ENCODE measurements at places on chromosomes 1 and 21.
A peak's percentile ranks its signal among the peaks of the same experiment; 100 is the strongest.

DNA sequence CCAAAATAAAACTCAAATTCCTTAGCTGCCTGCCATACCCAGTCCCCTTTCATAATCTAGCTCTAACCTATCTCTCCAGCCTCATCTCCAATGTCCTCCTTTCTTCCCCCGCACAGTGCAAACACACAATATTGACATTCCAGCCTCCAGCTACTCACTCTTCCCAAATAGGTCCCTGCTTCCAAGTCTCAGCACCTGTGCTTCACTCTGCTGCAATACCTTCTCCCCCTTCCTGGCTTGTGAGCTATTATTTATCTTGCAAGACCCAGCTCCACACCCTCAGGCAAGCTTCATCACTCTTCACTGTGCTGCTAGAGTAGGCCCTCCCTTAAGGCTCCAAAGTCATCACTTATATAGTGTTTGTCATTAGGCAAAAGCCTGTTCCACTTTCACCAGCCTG lies 9.7 kb downstream of the PLPP3 start:
- DNase-seq, result no peak

- no peak for DNase-seq
These were observed 163.3 kb downstream of the NRIP1 start for GRCh38 chr21:14901482-14901958.

- DNase-seq, result no peak
These were observed 11.5 kb downstream of the YBEY start for GRCh38 chr21:46297338-46298271.

DNA sequence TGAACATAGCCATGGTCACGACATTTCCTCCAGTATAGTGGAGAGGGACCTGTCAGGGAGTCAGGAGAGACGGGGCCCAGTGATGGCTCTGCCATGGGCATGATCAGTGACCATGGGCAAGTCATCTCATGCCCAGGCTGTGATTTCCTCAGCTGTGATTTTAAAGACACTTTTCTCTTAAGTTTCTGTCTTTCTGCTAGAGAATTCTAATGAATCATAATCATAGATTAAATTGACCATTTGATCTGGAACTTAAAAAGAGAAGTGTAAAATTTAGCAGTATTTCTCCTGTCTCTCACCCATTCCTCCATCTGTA lies 112.7 kb downstream of the USP25 start:
- no peak for DNase-seq

DNA sequence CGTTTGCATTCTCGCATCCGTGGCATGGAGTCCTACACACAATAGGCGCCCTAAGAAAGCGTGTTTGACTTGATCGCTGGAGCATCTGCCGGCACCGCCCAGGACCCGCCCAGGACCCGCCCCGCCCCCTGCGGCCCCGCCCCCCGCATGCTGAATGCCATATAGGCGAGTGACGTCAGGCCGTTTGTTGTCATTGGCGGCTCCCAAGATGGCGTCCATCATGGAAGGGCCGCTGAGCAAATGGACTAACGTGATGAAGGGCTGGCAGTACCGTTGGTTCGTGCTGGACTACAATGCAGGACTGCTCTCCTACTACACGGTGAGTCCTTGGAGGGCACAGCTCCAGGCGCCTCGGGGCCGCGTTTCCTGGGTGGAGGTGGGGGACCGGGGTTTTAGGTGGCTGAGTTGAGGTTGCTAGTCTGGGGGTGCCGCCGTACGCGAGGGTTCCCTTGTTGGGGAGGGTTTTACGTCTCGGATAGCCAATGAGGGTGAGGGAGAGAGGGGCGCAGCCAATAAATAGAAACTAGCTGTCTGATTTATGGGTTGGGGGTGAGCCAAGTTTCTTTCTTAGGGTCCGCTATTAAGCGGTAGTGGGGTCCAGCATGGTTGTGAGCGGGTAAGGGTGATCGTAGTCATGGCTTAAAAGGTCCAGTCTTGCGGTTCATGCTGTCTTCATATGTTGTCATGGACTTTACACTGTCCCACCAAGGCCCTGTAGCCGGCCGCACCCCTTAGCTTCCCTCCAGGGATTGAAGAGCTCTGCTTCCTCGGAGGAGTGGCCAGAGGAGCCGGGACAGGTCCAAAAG lies at the start of gene OSBPL9:
TSS of gene OSBPL9 (plus strand) at position 190 of the 806 bp plus-strand sequence. CDS start at position 209, 19 bp downstream.
- peak; percentile 73 for DNase-seq

- no peak for DNase-seq
These were observed 335.5 kb downstream of the BARHL2 start for GRCh38 chr1:90381598-90381997.

- no peak for DNase-seq
These were observed 160.5 kb downstream of the CASZ1 start for GRCh38 chr1:10635992-10636391.

DNA sequence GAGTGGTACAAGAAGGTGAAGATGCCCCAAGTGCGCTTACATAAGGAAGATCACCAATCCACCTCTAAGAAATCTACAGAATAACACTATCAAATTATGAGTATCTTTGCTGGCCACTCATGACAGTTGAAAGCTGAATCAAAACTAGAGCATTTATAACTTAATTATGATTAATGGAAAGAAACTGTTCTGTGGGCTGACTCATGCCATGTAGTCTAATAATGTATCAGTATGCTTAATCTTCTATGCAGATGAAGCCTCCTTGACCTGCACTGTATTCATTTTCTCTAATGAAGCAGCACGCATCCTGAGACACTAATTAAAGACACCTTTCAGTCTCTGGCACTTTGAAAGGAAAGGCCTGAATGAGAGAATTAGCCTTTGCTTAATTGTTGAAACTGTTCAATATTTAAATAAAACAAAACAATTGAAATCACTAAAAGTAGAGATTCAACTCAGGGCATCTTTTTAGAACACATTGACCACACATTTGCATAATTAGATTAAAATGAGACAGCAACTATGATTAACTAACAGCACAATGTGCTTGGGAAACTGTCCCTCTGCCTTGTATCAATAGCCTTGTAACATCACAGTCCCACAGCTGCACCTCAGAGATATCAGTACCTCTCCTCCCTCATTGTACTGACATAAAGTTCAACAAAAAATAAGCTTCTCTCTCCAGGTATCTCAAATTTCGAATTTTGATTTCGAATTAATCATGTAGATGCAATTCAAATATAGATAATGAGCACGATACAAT lies 105.6 kb downstream of the NTPCR start:
- DNase-seq, result no peak

DNA sequence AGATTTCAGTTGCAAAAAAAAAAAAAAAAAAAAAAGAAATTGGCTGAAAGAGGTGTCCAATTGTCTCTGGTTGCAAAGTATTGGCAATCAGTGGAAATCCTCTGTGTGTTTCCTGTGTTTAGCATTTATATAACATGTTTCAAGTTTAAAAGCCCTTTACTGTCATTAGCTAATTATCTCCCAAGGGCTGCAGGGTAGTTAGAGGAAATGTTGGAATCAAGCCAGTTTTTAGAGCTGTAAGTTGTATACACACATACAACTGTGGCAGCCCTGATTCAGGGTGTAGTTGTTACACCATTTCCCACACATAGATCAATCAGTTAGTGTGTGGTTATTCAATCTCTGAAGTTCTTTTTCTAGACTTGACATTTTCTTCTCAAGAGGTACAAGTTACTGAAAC lies 8.9 kb upstream of the ZNF326 start:
- no peak for DNase-seq

GRCh38 chr1:159205225-159205624 lies 550 bp downstream of the ACKR1 start:
- DNase-seq, result no peak

GRCh38 chr1:186043296-186043695 lies 309.1 kb downstream of the HMCN1 start:
- DNase-seq, result no peak

- DNase-seq, result no peak
These were observed 194.3 kb upstream of the RGS18 start for GRCh38 chr1:191963781-191964455.

DNA sequence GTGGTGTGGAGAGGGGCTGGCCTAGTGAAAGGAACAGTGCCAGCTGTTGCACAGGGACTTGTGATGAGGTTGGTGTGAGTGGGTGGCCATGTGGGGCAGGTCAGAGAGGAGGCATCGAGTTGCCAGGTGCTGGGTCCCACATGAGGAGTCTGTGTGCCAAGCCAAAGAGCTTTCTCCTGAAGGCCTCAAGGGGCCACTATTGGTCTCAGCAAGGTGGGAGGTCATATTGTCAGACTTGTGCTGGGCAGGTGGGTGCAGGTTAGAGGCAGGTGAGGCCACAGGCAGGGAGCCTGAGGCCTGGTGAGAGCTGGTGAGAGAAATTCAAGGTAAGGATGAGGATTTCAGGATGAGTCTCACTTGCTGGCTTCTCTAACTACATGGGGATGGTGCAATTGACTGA lies 256.8 kb downstream of the DISC1 start:
- no peak for DNase-seq

- DNase-seq, result no peak
These were observed 479 bp upstream of the SNX7 start for GRCh38 chr1:98660940-98661543.

GRCh38 chr21:42413093-42413492 lies 9.4 kb downstream of the UBASH3A start:
- no peak for DNase-seq

GRCh38 chr1:12495725-12496124 lies 122.3 kb downstream of the DHRS3 start:
- no peak for DNase-seq

- DNase-seq, result no peak
These were observed 183.9 kb downstream of the NRIP1 start for GRCh38 chr21:14880922-14881321.

DNA sequence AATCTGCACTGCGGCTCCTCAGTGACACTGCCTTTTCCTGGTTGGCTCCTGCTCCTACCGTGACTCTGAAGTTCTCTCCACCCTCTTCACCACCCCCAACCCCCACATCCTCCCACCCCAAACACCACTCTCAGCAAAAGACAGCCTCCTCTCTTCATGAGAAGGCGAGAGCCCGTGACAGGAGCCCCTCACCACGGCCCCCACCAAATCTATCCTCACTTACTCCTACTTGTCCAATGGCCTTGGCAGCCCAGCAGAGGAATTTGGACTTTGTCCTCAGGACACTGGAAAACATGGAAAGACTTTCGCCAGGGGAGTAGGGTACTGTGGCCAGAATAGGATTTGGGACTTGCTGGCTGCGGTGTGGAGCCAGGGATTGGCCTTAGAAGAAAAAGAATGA lies 6.9 kb downstream of the TMEM125 start:
- DNase-seq, result no peak

DNA sequence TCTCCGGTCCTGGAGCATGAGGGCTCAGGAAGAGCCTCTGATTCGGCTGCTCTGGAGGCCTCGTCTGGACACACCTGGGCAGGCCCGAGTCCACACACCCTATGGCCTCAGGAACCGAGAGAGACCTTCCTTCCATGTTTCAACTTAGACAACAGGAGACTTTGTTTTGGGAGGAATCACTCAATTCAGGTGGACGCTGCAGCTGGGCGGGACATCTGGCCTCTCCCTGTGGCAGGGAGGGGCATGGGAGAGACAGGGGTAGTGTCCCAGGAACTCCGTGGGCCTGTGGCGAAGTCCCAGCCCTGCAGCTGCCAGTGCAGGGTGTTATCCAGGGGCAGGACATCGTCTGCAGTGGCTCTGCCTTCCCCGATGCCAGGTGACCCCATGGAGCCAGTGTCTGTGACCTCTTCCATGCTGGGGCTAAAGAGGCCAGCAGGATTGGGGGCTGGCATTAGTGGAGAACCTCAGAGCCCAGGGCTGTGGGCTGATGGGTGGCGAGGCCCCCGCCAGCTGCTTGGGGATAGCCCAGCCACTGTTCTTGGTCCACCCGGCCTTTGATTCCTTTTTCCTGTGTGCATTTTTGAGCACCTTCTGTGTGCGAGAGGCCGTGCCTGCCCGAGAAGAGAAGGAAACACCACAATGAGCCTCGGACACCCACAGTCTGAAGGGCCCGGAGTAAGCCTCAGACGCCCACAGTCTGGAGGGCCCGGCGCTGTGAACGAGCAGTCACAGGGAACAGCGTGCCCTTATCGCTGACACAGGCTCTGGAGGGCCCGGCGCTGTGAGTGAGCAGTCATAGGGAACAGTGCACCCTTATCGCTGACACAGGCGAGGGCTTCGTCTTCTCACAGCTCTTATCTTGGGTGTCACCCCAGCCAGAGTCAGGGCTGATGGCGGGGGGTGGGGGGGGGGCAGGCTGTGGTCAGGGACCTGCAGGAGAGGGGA lies 6.2 kb downstream of the COL18A1 start:
- DNase-seq, result no peak

DNA sequence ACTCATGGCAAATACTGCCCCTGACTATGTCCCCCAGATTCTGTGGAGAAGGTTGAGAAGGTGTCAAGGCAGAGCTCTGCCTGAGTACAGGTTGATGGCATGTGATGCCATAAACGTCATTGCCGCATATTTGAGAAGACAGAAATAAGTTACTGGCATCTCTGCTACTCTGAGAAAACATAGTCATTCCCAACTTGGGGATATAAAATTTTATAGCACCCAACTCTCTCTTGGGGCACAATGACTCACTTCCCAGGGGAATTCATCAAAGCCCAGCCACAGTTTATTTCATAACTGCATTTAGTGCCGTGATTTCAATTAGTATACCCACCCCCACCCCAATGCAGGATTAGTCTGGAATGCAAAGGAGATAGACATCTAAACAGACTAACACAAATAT lies 101.9 kb upstream of the TNR start:
- no peak for DNase-seq

DNA sequence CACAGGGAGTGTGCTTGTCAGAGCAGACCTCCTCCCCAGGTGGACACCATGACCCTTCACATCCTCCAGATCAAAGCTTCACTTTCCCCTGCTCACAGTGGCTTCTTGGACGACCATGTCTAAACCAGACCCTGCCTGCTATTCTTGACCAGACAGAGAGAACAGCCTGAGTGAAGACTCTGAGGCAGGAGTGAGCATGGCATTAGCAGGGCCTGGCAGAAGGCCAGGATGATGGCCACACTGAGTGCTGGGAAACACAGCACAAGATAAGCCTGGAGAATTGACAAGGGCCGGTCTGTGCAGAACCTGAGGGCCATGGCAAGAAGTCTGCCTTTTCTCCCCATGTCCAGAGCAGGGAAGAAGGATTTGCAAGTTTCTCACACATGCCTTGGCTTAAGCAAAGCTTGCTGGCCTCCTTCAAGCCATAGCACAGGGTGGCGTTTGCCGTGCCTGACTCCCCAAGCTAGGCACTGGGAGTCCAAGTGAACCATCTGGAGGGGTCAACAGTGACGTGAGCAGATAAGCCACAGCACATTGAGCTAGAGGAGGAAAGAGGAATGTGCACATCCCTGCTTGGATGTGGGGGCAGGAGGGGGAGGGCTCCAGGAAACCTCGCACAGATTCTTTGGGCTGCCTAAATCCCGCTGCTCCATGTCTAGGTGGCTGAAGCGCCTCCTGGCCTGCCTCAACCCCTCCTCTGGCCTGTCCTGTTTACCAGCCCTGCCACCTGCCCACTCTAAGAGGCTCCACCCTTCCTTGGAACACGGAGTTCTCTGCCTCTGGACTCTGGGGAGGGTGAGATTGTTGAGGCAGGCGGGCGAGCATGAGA lies 87.1 kb downstream of the CD58 start:
- no peak for DNase-seq

GRCh38 chr1:247551721-247552120 lies 2.8 kb downstream of the GCSAML start:
- no peak for DNase-seq

DNA sequence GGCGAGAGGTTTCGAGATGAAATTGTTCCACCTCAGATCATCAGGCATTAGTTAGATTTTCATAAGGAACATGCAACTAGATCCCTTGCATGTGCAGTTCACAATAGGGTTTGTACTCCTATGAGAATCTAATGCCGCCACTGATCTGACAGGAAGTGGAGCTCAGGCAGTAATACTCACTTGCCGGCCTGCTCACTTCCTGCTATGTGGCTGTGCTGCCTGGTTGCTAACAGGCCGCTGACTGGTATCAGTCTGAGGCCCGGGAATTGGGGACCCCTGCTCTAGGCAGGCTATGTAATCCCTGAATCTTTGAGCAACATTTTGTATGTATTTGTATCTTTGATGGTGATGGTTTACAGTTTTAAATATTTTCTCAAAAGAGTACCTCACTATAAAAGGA lies 32.5 kb downstream of the XKR8 start:
- no peak for DNase-seq

All from glomerular endothelial cell (primary cell).